ENCODE measurements at places on chromosomes 1 and 21. TPM values are rescaled to one million over a fixed set of nuclear protein-coding genes. Genes with fewer than 3 reads are reported as not detected.
A peak's percentile ranks its signal among the peaks of the same experiment; 100 is the strongest.

The OR2G6 gene
- not detected for polyA plus RNA-seq

The NCDN gene
- polyA plus RNA-seq, result 15.3 TPM

The IGSF3 gene
- polyA plus RNA-seq, result 28.0 TPM

The PRAMEF4 gene
- not detected for polyA plus RNA-seq

The RGS8 gene
- polyA plus RNA-seq, result 0.10 TPM

The OR2AK2 gene
- not detected for polyA plus RNA-seq

The AKR1A1 gene
- polyA plus RNA-seq, result 78.3 TPM

The ZSWIM5 gene
- polyA plus RNA-seq, result 0.47 TPM

The SAMD11 gene
- polyA plus RNA-seq, result 2.7 TPM

- DNase-seq, result no peak
Observed at GRCh38 chr1:186125035-186125434, 250.0 kb downstream of the TPR start.

DNA sequence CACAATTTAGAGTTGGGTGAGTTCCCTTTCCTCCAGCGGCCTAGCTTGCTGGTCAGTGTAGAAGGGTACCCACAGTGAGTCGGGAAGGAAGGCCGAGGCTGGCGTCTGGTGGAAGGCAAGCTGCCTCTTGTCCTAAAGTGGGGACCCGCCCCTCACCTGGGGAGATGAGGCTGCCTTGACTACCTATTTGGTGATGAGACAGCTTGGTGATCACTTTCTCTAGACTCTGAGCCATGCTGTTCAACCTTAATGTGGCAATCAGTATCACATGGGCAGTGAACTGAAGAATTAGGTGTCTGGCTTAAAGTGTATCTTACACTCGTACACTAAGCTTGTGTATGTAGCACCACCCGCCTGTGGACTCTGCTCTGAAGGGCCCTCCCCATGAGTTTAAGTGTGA lies 100.7 kb downstream of the COLGALT2 start:
- DNase-seq, result no peak

- no peak for DNase-seq
Observed at GRCh38 chr1:79322511-79323027, 316.0 kb upstream of the ADGRL4 start.

DNA sequence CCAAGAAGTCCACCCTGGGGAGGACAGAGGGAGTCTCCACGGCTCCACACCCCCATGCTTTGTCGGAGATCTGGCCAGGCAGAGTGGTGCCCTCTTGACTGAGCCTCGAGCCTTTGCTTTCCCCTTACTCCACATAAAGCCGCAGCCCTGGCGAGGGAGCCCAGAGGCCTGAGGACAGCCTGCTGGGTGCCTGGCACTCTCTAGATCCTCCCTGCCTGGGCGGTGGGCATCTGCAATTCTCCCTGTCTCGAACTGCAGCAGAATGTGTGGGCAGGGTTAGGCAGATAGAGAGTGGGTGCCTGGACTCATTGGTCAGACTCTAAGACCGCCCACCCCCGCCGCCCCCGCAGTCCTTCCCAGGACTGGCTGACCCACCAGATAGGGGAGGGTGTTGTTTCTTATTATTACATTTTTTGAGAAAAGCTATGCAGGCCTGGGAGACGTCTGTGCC lies 13.9 kb downstream of the EPHX1 start:
- DNase-seq, result no peak

GRCh38 chr21:38631676-38632075 lies 133.4 kb upstream of the ERG start:
- no peak for DNase-seq

- no peak for DNase-seq
Observed at GRCh38 chr1:31712068-31712467, 8.3 kb upstream of the COL16A1 start.

GRCh38 chr1:90381598-90381997 lies 335.5 kb downstream of the BARHL2 start:
- DNase-seq, result no peak

DNA sequence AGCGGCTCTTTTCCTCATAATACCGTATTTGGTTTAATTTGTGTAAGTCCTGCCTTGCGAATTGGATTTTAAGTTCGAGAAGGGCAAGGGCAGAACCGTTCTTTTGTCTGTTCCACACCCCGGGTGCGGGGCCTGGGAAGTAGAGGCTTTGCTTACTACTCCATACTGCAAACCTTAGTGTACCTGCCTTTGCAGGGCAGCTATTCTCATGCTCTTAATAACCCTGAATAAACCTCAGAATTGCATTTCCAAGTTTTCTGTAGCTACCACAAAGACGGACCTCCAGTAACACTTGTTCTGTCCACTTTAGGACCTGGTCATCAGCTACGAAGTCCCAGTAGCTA lies 657 bp upstream of the HNRNPU start:
- DNase-seq, result no peak

GRCh38 chr1:11841245-11842153 lies 6.1 kb downstream of the NPPA start:
- DNase-seq, result no peak

- DNase-seq, result peak; percentile 52
Observed at GRCh38 chr1:160681066-160681890, 30.3 kb downstream of the CD48 start.

DNA sequence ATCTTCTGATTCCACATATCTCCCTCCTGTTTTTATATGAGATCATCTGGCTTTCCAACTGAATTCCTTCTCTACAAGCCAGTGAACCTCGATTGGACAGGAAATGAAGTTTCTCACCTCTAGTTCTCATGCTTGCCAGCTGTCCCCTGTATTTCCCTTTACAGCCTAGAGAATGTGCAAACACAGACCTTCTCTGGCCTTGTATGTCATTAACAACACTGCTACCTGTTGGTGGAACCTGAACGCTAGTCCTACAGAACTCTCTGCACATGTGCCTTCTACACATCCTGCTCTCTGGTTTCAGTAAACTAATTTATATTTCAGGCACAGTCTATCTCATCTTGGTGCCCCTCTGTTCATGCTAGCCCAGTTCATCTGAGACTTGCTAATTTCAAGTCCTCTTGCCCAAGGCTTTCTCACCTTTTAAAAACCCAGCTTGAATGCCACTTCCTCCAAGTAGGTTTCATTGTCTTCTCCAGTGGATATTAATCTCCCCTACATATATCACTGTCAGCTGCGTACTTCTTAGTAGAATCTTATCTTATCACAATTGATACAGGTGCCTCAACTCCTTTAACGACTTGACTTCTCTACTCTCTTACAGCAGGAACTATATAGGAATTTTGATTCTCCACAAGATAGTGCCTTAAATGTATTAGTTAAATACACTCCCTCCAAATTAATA lies 549.9 kb downstream of the PLPP3 start:
- peak; percentile 38 for DNase-seq

DNA sequence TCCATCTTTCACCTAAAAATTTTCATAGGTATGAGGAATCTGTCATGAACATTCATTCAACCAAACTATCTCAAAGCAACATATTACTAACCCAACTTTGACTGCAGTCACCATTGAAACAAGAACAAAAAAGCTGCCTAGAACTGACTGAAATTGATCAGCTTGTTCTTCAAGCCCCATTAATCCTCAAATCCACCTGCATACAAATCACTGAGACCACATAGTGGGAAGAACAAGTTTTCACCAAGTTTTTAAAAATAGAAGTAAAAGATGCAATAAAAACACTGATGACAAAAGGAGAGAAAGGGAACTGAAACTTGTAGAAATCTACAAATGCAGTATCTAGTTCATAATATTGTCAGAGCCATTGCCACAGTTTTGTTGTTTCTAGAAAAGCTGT lies 6.1 kb downstream of the SORT1 start:
- no peak for DNase-seq

DNA sequence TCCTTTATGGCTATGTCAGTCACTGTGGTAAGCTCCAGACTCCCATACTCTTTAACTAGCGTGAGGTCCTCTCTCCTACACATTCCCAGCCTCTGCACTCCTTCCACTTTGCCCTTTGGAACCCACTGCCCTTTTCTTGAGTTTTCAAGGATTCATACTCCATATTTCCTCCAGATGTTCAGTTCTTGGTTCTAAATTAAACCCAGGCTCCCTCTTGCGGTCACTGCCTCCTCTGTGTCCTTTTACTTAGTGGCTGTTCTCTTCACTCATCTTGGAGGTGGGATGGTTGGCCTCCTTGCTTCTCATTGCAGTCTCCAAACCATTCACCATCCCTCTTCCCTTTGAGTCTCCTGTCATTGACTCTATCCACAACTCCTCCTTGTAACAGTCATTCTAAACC lies 208.1 kb downstream of the TGFB2 start:
- DNase-seq, result peak; percentile 28

GRCh38 chr1:22888320-22889075 lies 84.2 kb downstream of the LACTBL1 start:
- no peak for DNase-seq

GRCh38 chr1:164660412-164660772 lies 101.4 kb downstream of the PBX1 start:
- DNase-seq, result no peak

DNA sequence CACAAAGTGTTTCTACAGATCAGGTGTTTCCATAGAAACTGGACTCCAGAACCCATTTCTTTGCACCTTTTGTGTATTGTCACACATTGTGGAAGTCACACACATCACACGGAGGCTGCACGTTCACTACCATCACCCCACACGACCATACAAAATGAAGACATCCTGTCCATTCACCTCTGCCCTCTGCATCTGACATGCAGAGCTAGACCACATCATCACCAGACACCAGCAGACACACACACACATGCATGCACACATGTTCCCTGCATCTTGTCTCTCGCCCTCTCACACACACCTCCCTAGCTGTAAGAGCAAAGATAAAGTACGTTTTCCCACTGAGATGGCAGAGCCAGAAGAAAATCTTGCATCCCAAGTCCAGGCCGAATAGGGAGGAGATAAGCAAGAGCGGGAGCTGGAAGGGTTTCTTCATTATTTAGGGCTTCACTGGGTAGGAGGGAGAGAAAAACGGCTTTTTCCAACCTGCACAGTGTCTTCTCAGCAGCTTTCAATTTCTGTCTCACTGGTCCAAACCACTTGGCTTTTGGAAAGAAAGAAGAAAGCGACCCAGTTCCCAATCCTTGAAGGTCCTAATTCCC lies 709 bp downstream of the PRELP start:
- DNase-seq, result peak; percentile 46

GRCh38 chr21:40852563-40852962 lies 5.6 kb upstream of the DSCAM start:
- no peak for DNase-seq

- DNase-seq, result peak; percentile 70
Observed at GRCh38 chr21:45016406-45017038, 57.9 kb upstream of the ADARB1 start.

DNA sequence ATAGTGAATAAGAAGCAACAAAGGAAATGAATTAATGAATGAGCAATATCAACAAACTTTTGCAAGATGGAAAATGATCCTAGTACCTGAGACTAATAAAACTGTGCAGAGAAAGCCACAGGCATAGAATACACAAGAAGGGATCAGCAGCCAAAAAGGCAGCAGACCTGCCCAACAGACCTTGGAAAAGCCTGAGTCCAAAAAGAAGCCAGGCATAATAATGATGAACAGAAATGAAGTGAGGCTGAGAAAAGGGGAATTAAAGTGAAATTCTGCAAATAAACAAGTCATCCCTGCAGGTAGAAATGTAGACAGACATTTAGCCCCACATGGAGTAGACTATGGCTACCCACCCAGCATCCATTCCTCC lies 10.3 kb upstream of the PHTF1 start:
- no peak for DNase-seq

DNA sequence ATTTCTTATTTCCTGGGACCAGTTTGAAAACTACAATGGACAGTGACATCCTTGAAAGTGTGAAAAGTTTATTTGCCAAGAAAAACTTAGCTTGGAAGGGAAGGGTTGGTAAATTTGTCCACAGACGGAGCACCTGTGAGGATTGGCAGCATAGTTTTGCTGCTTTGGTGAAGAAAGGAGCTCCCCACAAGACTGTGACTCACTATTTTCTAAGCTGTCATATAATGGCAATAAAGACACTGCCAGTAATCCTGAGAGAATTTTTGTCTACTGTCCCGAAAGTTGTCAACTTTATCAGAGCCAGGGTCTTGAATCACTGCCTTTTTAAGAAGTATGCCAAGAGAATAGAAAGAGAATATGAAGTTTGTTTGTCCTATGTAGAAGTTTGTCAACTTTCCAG lies 230.8 kb downstream of the NEGR1 start:
- no peak for DNase-seq

DNA sequence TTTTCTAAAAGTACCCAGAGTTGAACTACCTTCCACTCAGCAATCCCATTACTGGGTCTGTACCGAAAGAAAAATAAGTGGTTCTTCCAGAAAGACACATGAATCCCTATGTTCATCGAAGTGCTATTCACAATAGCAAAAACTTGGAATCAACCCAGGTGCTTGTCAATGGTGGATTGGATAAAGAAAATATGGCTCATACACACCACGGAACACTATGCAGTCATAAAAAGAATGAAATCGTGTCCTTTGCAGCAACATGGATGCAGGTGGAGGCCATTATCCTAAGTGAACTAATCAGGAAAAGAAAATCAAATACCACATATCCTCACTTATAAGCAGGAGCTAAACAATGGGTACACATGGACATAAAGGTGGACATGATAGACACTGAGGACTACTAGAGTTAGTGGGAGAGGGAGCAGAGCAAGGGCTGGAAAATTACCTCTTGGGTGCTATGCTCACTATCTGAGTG lies 32.9 kb upstream of the JUN start:
- peak; percentile 46 for DNase-seq

DNA sequence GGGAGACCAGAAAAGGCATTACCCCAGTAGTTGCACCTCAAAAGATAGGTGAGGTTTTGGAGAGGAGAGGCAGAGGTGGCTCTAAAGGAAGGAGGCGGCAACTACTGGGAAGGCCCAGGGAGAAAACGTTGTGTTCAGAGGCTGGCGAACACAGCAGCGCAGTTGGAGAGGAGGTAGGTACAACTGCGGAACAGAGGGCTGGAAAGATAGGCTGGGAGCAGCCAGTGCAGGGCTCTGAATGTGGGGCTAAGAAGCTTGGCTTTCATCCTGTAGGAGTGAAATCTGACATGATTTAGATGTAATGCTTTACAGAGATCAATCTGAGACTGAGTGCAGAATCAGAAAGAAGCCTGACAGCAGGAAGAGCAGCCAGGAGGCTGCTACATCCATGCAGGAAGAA lies 13.0 kb downstream of the RIMS3 start:
- no peak for DNase-seq
